ENCODE measurements at places on chromosomes 7 and 10.

DNA sequence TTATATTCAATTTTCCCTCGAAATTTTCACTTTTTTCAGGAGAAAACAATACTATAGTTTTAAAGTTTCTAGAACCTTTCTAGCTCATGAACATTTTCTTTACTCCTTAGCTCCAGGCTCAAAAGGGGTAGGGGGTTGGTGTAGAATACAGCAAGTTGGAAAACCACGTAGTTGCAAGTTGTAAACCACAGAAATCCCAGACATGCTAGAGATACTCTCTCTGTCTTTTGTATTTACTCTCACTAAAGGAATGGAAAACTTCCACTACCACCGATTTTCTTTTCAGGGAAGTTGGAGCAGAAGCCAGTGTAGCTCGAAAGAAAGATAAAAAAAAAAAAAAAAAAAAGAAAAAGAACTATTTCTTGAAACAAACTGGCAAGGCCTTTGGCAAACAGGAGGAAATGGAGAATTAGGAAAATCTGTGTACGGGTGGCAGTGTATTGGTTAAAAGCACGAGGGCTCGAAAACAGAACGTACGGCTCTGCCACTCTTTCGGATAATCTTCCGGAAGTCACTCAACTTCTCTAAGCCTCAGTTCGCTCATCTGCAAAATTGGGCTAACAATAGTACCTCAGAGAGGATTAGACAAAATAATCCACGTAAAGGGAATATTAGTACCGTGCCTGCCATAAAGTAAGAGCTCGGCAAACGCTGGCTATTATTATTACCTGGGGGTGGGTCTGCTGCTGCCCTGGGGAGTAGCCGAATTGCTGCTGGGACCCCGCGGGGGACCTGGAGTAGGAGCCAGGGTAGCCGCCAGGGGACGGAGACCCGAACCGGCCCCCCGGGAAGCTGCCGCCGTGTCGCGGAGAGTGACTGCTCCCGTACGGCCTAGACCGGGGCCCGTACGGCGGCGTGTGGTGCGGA lies 628 bp downstream of the MPLKIP start:
- H3K27ac ChIP-seq, result peak overlapping the region; percentile 96
- peaks cover 15% of the 10 kb centered on the region for H3K4me1 ChIP-seq
- H3K4me3 ChIP-seq, result peak overlapping the region; percentile 84

DNA sequence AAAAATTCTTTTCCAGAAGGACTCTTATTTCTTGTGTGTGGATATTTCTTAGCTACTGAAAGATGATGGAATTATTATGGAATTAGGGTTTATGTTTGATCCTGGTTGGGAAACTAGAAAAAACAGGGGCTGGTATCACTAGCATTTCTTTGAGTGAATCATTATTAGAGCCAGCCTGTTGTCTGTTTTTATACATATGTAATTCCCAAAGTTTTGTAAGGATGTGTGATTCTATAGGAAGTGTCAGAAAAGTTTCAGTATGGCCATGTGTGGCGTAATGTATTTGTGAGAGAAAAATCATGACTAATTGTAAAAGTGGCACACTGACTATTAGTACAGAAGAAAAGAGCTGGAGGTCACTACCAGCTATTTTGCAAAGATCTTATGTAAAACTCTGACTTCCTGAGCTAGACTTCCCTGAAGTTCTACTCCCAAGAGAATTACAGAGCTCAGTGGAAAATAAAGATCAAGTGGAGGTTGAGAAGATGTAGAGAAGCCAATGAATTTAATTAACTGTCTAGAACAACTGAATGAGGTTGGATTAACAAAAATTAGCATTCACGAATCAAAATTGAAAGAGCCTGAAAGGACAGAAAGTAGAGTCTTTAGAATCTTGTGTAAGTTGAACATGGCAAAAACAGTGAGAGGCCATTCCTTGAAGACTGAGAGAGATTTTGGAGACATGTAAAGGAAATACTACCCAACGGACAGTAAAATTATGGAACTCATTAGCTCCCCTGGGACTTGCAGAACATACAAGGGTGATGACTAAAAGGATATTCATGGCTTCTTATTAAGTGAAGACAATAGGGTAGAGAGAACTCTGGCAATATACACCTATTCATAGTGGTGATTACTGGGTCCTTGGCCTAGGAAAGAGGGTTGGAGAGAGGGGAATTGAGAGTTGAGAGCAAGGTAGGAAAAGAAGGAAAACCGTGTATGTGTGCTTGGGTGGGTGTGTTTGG lies 12.5 kb downstream of the ZNF365 start:
- H3K4me3 ChIP-seq, result no peak overlapping the region
- H3K4me1 ChIP-seq, result no peaks in the 10 kb centered on the region
- no peak for DNase-seq
- no peaks in the 10 kb centered on the region for H3K27me3 ChIP-seq

DNA sequence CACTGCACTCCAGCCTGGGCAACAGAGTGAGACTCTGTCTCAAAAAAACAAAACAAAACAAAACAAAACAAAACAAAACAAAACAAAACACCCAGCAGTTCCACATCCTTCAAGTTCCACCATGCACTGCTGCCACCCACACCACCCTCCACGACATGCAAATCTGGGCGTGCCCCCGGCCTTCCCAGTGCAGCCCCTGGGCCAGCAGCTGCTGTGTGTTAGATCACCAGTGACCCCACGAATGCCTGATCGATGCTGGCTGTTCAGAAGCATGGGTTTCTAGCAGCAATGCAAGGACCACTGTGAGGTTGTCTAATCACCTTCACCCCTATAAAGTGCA lies 36.3 kb downstream of the ELFN1 start:
- no peaks in the 10 kb centered on the region for H3K36me3 ChIP-seq
- no peak for DNase-seq
- no peaks in the 10 kb centered on the region for H3K27me3 ChIP-seq
- no peak overlapping the region for H3K27ac ChIP-seq

- no peak overlapping the region for H3K4me3 ChIP-seq
- no peak for DNase-seq
- H3K36me3 ChIP-seq, result no peaks in the 10 kb centered on the region
- H3K27ac ChIP-seq, result no peak overlapping the region
Measured at GRCh38 chr10:129099486-129099885, 367.6 kb upstream of the MGMT start.

DNA sequence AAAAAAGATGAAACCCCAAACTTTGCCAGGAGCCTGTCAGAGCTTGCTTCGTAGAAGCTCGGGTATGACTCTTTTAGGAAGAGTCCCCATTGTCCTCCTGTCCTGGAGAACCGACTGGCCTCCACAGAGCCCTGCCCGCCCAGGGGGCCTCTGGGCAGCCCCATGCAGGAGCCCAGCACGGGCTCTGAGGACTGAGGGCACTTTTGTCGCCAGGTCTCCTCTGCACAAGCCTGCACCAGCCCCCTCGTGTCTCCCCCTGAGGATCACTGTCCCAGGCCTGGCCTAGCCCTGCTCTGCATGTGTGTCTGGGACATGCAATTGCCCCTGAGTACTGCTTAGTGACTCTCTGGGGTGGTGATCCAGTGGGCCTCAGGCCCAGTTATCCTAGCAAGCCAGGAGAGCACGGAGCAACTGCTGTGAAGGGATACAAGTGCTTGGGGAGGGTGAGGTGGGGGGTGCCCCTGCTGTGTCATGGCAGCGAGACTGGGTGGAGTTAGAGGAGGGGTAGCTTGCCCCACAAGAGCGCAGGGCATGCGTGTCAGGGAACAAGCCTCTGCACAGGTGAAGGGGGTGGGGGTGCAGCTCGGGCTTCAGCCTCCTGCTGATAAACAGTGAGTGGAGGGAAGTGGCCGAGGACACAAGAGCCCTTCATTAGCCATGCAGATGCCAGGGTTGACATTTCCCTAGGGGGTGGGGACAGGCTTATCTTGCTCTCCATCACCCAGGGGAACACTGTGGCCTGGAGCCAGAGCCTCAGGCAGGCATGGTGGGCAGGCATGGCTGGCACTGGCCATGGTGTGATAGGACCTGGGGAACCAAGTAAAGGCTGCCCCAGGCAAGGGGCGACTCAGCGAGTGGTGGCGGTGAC lies 143.4 kb downstream of the C10orf105 start:
- H3K4me3 ChIP-seq, result no peak overlapping the region
- DNase-seq, result no peak
- no peaks in the 10 kb centered on the region for H3K36me3 ChIP-seq
- H3K27me3 ChIP-seq, result no peaks in the 10 kb centered on the region
- no peak overlapping the region for H3K27ac ChIP-seq
